Renal cortical epithelial cell (primary cell): ENCODE measurements at places on chromosomes 11 and 22. TPM values are rescaled to one million over a fixed set of nuclear protein-coding genes. Genes with fewer than 3 reads are reported as not detected.

DNA sequence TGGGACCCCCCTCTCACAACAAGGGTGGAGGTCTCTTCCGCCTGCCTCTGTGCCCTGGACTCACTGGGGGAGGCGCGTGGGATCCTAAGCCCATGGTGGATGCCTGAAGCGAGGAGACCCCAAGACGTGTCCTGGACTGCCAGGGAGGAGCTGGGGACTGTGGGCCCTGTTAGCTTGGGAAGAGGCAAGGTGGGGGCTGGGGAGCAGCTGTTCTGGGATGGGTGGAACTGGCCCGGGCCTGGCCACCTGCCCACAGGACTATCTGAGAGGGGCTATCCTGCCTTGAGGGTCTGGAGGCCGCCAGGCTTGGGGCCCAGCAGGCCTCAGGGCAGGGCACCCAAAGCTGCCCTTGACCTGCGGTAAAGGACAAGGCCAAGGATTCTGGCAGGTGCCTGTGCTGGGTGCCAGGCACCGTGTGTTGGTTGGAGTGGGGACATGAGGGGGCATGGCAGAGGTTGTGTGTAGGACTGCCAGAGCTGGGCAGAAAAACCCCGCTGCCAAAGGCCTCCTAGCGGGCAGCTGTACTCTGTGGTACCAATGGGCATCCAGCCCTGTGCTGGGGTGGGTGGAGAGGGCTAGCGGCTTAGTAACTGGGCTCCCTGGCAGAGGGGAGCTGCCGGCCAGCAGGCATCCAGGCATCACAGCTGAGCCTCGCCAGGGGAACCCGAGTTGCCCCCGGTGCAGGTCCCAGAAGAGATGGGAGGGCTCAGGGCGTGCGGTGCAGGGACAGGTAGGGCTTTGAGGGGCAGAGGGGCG lies 670 bp downstream of the LSP1 start:
- no peak for DNase-seq

DNA sequence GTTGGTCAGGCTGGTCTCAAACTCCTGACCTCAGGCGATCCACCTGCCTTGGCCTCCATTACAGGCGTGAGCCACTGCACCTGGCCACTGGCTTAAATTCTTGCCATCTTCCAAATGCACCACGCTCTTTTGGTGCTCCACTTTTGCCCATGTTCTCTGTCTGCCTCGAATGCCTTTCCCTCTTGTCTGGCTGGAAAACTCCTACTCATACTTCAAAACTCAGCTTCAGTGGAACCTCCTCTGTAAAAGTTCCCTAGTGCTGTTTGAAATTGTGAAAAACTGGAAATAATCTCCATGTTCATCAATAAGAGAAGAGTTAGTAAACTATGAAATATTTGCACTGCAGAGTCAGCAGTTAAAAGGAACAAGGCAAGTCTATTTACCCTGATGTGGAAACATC lies 11.5 kb downstream of the VWCE start:
- no peak for DNase-seq

DNA sequence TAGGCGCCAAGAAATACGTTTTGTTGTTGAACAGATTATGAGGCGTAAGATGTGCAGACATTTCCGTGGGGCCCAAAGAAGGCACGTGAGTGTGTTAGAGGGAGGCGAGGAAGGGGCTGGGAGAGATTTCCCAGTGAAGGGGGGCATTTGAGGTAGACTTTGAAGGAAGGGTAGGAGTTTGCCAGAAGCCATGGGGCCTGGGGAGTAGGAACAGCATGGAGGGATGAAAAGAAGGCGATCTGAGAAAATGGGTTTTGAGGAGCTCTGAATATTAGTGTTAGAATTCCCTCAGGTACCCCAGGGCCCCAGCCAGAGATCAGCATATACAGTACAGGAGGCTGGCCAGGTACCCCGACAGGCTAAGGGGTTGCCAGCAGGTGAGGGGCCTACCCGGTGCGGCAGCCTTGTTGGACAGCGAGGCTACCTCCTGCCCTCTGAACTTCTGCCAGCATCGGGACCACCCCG lies 414 bp upstream of the MIEF1 start:
- no peak for DNase-seq

DNA sequence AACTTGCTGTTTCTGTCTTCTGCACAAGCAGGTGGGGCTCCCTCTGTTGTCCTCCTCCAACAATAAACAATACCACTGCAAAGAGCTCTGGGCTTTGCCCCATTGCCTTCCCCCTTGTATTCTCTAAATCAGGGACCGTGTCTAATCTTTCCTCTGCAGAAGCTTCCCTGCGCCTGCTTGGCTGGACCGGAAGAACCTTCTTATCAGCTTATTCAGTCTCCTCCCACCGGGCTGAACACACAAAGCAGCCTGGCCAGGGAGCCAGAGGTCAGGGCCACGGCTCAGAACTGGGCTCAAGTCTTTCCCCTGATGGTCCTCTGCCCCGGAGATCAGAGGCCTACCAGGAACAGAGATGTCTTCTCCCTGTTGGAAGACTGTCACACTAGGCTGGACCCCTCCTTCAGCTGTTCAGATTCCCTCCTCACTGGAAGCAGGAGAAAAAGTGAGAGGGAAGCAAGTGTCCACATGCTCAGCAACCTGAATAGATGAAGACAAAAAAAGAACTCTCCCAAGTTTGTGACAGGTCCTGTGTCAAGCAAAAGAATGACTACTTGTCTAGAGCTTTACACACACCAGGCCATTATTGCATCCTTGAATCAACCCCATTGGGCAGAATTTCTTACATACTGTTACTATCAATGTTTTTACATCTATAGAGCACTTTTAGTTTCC lies 63.7 kb downstream of the RAB30 start:
- no peak for DNase-seq

DNA sequence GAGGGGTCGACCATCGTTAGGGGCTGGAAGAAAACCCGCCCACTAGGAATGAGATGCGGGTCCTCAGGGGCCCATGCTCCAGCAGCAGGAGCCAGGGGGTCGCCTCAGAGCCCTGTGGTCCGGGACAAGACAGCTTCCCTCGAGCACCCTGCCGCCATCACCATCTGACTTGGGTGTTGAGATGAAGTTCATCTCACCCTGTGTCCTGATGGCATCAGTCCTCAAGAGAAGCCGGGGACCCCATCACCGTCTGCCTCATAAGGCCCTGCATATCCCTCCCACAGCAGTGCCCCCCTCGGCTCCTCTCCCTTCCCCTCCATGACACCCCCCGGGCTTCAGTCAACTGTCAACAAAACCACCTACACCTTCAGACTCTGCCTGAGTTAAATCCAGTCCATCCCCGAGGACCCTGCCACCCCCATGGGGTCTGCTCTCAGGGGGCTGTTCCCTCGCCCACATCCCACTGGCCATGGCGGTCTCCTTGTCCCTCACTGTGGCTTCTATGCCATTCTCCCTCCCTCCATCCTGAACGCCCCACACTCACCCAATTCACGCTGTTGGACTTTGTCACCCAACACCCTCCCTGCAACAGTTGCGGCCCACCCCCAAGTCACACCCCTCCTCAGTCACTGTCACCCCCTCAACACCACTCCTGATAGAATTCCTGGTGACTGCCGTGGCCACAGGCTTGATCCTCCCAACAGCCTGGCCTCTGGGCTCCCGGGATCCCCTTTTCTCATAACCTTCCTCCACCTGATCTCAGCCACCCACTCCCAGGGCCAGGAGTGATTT lies 87.7 kb upstream of the RTL6 start:
- no peak for DNase-seq

GRCh38 chr11:61327669-61328071 lies 5.2 kb downstream of the DDB1 start:
- peak; percentile 28 for DNase-seq

- no peak for DNase-seq
Observed at GRCh38 chr11:65976216-65977176, 15.0 kb downstream of the SART1 start.

DNA sequence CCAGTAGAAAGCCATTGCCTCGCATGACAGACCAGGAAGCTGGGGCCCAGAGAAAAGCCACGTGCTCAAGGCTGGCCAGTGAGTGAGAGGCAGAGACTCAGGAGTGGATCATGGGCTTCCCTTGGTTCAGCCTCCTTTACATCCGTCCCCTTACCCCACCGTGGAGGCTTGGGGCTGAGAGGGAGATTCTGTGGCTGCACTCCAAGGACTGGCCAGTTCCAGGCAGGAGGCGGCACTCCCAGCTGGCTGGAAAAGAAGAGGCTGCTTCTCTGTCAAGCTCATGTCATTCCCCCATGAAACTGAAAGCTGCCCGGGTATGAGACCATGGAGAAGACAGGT lies 6.6 kb upstream of the ASCL2 start:
- no peak for DNase-seq

- peak; percentile 7 for DNase-seq
Observed at GRCh38 chr22:34976474-34976873, 89.5 kb upstream of the ISX start.

DNA sequence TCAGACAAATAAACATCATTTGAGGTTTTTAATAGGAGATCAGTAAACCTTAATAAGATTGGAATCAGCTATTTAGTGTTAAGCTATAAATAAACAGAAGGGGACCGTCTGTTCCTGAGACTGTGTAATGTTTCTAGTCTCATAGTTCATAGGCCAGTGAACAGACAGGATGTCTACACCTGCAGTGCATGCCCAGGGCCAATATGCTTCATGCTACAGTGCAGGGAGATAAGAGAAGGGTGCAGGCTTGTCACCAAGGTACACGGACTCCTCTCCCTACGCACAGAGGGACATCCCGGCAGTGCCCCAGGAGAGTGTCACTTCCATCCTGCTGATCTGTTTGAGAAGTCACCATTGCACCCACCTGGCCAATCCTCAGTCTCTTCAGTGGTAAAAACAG lies 148.6 kb downstream of the OPCML start:
- DNase-seq: no peak

- DNase-seq: no peak
Observed at GRCh38 chr11:2109541-2110019, 29.6 kb downstream of the IGF2 start.

DNA sequence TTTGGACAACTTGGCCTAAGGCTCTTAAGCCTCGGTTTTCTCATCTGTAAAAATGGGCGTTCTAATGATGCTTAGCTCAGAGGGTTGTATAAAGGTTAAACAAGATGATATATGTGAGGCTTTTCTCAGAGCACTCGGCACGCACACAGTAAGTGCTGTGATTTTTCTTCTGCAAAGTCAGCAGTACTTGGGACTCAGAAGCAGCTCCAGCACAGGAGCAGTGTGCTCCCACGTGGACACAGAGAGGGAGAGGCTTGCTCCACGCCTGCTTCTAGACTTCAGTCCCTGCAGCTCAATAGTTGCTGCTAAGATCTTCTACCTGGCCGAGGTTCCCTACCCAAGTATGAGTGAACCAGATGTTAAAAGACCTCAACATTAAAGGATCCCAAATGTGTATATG lies 39.9 kb upstream of the PHF21A start:
- DNase-seq: no peak

DNA sequence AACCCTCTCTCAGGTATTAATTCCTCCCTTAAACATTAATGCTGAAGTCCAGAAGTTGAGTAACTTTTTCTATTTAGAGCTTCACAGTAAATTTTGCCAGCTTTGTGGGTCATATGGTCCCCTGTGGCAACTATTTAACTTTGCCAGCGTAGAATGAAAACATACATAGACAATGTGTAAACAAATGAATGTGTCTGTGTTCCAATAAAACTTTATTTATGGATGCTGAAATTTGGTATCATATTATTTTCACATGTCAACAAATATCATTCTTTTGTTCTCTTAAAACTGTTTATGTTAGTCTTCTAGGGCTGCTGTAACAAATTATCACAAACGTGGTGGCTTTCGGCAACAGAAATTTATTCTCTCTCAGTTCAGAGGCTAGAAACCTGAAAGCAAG lies 85.1 kb downstream of the TMEM135 start:
- no peak for DNase-seq

- no peak for DNase-seq
Observed at GRCh38 chr22:30575859-30576258, 1.4 kb upstream of the GAL3ST1 start.

DNA sequence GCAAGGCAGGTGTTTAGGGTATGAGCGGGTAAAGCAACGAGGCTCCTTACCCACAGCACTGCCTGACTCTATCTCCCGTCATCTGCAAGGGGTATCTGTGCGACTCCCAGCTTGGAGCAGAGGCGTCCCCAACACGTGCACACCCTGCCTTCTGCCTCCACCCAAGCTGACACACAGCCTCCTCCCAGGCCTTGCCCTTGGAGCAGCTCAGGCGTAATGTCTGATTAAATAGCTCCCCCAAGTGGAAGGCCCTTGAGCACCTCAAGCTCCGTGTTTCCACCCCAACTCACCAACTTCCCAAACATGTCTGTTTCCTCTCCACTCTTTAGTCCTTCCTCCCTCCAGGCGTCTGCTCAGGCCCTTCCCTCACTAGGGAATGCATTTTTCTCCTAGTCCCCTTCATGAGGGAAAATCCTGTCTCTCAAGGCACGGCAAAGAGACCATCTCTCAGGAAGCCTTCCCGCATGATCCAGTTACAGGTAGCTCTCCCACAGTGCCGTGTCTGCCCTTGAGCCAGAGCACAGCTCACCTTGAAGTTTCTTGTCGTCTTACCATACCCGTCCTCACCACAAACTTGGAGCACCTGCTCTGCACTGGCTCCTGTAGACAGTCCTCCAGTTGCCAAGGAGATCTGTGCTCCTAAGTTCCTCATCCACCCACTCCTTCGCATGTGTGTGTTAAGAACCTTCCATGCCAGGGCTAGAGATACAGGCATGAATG lies 15.8 kb downstream of the CYB5R2 start:
- peak; percentile 62 for DNase-seq

DNA sequence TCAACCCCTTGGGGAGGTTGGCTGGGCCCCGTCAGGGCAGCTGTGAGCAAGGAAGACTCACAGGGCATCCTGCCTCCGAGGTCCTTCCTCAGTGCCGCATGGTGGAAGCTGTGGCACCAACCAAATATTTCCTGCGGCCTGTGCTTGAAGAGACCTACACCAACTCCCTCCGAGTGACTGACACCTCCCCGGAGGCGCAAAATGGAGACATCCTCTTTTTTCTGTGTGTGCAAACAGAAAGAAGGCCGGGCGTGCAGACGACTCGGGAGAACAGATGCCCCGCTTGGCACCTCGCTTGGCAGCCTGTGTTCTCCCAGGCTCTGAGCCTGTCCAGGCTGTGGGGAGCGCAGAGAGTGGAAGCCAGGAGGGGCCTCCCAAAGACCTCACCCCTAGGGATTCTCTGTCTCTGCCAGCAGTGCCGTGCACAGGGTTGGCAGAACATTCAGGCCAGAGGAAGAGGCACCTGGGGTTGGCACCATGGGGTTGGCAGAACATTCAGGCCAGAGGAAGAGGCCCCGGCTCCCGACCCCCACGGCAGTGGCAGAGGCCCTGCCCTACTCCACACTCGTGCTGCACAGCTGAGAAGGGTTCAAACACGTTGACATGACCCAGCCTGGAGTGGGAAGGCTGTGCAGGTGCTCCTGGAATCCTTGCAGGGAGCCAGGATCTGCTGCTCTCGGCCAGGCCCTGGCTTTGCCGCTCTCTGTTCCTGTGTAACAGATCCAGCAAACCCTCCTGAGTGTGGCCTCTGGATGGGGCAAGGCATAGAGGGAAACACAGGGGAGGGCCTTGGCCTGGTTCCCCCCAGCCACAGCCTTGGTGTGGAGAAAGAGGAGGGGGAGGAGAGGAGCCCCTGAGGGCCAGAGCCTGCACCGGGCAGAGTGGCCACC lies 805.5 kb downstream of the BRD1 start:
- DNase-seq: no peak

OR2AG1 gene
- total RNA-seq: not detected in 2 replicates

OR2D3 gene
- total RNA-seq: not detected in 2 replicates

MPPED2 gene
- total RNA-seq: 0.10 TPM in 1 of 2 replicates, not detected in the other

PRG3 gene
- total RNA-seq: not detected in 2 replicates

PATE4 gene
- total RNA-seq: not detected in 2 replicates

CCT8L2 gene
- not detected in 2 replicates for total RNA-seq

KRTAP5-9 gene
- total RNA-seq: not detected in 2 replicates
